K562 (cell line): ENCODE measurements at places on chromosomes 5 and 9. TPM values are rescaled to one million over a fixed set of nuclear protein-coding genes. Genes with fewer than 3 reads are reported as not detected.

PCSK1 gene
- not detected in 2 replicates for total RNA-seq

PLAC8L1 gene
- total RNA-seq = 0.27 TPM in 1 of 2 replicates, not detected in the other

PCDHB6 gene
- total RNA-seq = not detected in 2 replicates

PHYHD1 gene
- total RNA-seq = 0.58 and 0.66 TPM in 2 replicates

ZNF367 gene
- 13.1 and 13.2 TPM in 2 replicates for total RNA-seq

FSD1L gene
- 2.2 and 2.5 TPM in 2 replicates for total RNA-seq

CNTNAP3 gene
- total RNA-seq = 0.20 and 0.22 TPM in 2 replicates

UBE2QL1 gene
- total RNA-seq = not detected in 2 replicates

LCP2 gene
- 22.2 and 24.1 TPM in 2 replicates for total RNA-seq

WDR31 gene
- 1.4 and 1.5 TPM in 2 replicates for total RNA-seq

C6 gene
- 0.09 and 0.51 TPM in 2 replicates for total RNA-seq

EIF4EBP3 gene
- total RNA-seq = 5.7 and 7.7 TPM in 2 replicates

MAST4 gene
- total RNA-seq = 10.1 and 10.3 TPM in 2 replicates

TXNDC8 gene
- not detected in 2 replicates for total RNA-seq

TSSK1B gene
- total RNA-seq = not detected in 2 replicates

GPX8 gene
- 0.62 and 0.69 TPM in 2 replicates for total RNA-seq

PRUNE2 gene
- 0.07 and 0.09 TPM in 2 replicates for total RNA-seq

TARS1 gene
- 328 and 333 TPM in 2 replicates for total RNA-seq

ORM2 gene
- total RNA-seq = 0.98 and 1.5 TPM in 2 replicates

PCDHAC2 gene
- total RNA-seq = not detected in 2 replicates

IL13 gene
- not detected in 2 replicates for total RNA-seq

SNCAIP gene
- total RNA-seq = not detected in 2 replicates

QRFP gene
- not detected in 2 replicates for total RNA-seq

CMYA5 gene
- total RNA-seq = 0.22 and 0.31 TPM in 2 replicates

CD274 gene
- 0.18 and 0.24 TPM in 2 replicates for total RNA-seq

FAXDC2 gene
- 12.0 and 13.1 TPM in 2 replicates for total RNA-seq

C9 gene
- total RNA-seq = 0.38 and 0.51 TPM in 2 replicates

CSNK1G3 gene
- total RNA-seq = 26.2 and 27.6 TPM in 2 replicates

SPINK4 gene
- 0.80 TPM in 1 of 2 replicates, not detected in the other for total RNA-seq

NKD2 gene
- total RNA-seq = 0.35 and 0.38 TPM in 2 replicates

STOM gene
- total RNA-seq = 56.7 and 56.9 TPM in 2 replicates

PCDHA9 gene
- total RNA-seq = not detected in 2 replicates

PIP5K1B gene
- total RNA-seq = 9.6 and 10.4 TPM in 2 replicates

FGF1 gene
- not detected in 2 replicates for total RNA-seq

SMIM33 gene
- total RNA-seq = not detected in 2 replicates

MARVELD2 gene
- total RNA-seq = 0.09 and 0.13 TPM in 2 replicates

ANKRD18A gene
- total RNA-seq = 0.76 and 1.9 TPM in 2 replicates

SPATA6L gene
- total RNA-seq = not detected in 2 replicates

NME5 gene
- not detected in 2 replicates for total RNA-seq

GLDC gene
- 0.27 and 0.60 TPM in 2 replicates for total RNA-seq

CRAT gene
- 13.8 and 14.8 TPM in 2 replicates for total RNA-seq

ABO gene
- 11.9 and 15.3 TPM in 2 replicates for total RNA-seq

HAVCR1 gene
- not detected in 2 replicates for total RNA-seq
